Kidney epithelial cell (primary cell): ENCODE measurements at places on chromosomes 4 and X. TPM values are rescaled to one million over a fixed set of nuclear protein-coding genes. Genes with fewer than 3 reads are reported as not detected.

DNA sequence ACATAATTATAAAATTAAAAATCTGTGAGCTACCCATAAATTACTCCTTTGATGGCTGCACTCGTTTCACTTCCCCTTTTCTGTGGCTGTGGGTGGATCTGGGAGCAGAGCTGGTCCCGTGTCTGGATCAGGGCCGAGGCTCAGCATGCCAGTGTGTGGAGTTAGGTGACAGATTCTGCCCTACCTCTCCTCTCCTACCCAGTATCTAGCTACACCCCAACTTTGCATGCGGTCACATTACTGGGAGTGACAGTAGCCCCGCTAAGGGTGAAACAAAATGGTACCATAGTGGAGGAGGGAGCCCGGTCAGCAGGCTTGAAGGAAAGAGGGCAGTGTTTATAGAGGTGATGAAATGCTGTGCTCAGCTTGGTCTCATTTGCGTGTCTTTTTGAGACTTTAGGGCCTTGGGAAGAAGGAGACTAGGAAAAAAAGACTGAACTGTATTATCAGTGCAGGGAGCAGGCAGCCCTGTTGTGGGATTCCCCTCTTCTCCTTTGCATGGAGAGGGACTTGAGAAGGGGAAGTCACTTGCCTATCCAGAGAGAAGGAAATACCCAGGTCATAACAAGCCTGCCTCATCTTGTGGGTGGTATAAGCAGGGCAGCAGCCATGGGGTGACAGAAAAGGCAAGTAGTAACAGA lies 48.4 kb downstream of the ARHGAP10 start:
- DNase-seq, result no peak

DNA sequence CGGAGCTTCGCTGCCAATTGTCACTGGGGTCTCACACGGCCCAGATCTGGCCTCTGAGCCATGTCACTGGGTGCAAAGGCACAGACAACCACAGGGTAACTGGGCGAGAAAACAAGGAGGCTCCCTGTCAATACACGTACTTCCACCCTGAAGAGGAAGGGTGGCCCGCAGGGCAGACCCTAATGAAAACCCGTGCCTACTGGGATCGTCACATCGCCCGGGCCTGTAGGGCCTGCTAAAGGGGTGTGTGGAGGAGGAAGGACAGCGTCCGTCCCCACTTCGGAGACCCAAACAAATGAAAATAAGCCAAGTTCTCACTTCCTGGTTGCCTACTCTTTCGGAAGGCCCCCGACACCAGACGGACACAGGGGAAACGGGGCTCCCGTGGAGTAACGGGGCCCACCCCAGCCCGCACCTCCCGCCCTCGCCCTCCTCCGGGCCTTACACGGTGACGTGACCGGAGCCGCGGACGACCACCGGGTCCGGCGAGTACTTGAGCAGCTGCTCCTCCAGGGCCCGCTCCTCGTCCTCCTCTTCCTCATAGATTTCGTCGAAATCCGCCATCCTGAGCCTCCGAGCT lies 578 bp downstream of the CHIC2 start:
- DNase-seq, result no peak

GRCh38 chr4:27062256-27062655 lies 201.6 kb downstream of the STIM2 start:
- no peak for DNase-seq

- no peak for DNase-seq
These were observed 36.7 kb downstream of the DIAPH2 start for GRCh38 chrX:96721354-96721753.

GRCh38 chrX:73876911-73877310 lies 313.9 kb downstream of the CHIC1 start:
- no peak for DNase-seq

DNA sequence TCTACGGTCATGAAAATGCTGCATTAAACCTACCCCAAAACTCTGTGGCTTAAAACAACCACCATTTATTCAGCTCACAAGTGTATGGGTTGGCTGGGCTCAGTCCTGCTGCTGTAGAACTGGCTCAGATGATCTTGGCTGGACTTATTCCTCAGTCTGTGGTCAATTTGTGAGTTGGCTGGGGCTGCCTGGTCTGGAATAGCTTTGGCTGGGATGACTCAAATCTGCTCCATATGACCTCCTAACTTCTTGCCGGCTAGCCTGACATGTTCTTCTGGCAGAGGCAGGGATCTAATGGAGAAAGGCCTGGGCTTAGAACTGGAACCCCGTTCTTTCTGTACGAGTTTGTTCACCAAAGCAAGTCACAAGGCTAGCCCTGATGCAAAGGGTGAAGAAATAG lies 71.7 kb downstream of the CFAP299 start:
- DNase-seq, result no peak

The ZXDA gene
- 4.7 and 6.5 TPM in 2 replicates for total RNA-seq
